ENCODE measurements at places on chromosomes 4 and X.

DNA sequence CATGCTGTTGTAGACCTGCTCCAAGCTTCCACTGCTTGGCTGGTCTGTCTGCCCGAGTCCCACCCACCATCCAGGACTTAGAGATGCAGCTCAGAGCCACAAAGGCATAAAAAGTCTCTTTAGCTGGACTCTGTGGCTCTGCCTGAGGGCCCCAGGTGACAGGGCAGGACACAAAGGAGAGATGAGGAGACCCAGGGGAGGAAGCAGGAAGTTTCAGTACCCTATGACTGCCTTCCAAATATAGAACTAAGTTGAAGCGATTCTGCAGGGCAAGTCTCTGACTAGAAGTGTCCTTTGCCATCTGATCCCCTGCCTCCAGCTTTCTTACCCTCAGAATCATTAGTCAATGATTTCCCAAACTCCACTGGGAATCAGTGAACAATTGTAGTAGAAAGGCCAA lies 11.2 kb upstream of the CXCR3 start:
- DNase-seq, result no peak

DNA sequence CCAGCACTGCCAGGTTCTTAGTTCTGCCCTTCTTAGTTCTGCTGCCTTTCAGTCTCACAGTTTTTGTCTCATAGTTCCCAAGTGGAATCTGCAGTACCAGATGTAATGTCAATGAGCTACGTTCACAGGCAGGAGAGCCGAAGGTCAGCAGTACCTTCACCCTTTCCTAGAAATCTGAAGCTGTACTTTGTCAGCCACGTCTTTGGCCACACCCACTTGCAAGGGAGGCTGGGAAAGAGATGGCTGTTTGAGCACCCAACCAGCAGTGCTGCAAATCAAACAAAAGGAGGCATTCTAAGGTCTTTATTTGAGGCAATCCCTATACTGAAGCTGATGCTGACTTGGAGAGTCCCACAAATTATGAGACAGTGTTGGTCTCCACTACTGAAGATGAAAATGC lies 199.1 kb upstream of the NPY2R start:
- no peak for DNase-seq

DNA sequence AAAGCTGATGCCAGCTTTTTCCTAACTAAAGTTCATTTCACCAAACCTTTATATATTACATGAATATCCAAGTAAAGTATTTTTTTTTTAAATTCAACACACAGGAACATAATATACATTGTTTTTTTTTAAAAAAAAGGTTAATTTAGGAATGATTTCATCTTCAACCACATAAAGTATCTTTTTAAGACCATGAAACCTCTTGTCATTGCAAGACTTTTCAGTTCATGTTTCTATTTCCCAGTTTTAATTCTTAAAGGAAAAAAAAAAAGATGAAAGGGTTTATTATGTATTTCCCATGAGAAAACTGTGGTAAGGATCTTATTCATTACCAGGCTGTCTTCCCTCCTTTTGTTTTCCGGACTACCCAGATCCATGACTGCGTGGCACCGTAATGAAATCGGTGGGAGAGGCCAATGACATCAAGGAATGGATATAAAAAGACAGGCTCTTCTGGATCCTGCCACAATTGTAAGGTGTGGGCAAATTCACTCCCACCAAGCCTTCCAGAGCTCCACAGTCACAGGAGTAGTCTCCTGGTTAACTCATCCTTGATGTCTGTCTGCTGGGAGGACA lies 84.7 kb upstream of the CBR4 start:
- DNase-seq, result no peak

DNA sequence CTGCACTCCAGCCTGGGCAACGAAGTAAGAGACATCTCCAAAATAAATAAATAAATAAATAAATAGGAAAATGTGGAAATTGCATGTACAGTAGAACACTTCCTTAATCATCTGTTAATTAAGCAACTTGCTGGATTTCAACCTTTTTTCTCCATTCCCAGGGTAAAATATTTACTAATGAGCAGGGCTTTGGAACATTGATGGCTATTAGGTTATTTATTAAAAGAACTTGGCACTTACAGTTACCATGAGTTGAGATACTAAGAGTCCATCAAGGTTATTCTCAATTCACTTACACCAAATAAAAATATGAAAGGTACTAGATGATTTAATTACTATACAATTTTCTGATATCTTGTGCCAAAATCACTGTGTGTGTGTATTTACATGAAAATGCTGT lies 607.1 kb downstream of the PCDH18 start:
- DNase-seq, result no peak

DNA sequence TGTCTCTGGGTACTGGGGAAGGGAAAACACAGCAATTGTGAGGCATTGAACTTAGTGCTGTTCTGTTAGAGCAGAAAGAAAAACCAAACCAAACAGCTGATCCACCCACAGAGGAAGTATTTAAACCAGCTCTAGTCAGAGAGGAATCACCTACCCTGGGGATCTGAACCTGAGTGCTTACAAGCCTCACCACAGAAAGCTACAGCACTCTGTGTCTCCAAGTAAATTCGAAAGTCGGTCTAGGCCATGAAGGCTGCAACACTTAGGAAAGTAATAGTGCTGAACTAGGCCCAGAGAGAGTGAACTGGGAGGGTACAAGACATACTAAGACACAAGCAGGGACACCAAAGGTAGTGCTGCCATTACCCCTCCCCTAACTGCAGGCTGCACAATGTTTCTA lies 142.2 kb upstream of the CXorf51A start:
- DNase-seq, result no peak

DNA sequence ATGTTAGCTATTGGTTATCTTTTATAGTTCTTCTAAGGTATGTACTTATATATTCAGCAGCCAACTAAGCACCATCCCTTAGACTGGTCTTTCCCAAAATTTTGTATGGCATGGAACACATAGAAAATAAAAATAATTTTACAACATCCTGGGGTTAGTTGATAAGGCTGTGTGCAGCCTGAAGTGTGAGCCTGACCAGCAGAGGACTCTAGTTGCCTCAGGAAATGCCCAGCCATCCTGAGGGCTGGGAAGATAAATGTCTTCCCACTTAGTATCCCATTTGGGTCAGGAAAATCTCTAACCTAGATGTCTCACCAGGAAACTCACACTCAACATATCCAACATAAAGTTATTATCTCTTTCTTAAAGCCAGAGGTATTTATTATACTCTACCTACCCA lies 251.4 kb upstream of the POF1B start:
- no peak for DNase-seq

GRCh38 chr4:6937754-6938153 lies 28.1 kb downstream of the TBC1D14 start:
- DNase-seq, result no peak

- no peak for DNase-seq
Measured at GRCh38 chrX:12401252-12401651, 263.0 kb downstream of the FRMPD4 start.

DNA sequence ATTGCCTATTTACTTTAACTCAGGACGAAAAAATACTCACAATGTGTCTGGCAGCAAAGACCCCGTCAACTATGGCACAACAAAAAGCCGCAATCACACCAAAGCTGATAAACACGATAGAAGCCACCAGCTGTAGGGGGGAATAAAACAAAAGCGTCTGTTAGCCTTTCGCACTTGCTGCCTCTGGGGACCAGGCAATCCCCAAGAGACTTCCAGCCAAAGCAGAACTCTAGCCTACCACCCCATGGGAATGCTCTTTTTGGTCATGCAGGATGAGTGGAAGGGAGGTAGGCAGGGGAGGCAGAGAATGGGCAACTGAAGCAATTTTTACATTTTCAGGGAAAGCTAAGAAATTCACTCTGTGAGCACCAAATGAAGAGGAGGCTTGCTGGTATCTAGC lies 20.1 kb downstream of the TMEM255A start:
- no peak for DNase-seq

DNA sequence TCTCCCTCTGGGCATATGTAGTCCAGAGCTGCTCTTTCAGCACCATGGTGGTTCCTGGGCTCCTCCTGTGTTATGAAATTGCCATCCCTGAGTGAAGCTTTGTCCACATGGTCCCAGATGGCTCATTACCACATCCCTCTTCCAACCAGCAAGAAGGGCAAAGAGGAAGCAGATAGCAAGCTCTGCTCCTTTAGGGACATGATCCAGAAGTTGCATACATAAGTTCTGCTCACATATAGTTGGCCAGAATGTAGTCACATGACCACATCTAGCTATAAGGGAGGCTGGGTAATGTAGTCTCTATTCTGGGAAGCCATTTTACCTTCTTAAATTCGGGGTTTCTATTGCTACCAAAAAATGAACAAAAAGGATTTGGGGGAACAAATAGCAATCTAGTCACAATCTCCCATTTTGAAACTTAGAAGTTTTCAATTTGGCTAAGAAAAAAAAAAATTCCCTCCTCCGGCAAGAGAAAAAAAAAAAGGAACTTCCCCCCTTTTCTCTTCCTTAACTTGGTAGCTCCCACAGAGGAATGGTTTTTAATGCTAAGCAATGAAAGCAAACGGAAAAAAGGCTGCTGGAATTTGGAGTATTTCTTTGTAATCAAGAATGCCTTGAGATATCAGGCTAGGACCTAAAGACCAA lies 88.2 kb upstream of the USP9X start:
- no peak for DNase-seq

DNA sequence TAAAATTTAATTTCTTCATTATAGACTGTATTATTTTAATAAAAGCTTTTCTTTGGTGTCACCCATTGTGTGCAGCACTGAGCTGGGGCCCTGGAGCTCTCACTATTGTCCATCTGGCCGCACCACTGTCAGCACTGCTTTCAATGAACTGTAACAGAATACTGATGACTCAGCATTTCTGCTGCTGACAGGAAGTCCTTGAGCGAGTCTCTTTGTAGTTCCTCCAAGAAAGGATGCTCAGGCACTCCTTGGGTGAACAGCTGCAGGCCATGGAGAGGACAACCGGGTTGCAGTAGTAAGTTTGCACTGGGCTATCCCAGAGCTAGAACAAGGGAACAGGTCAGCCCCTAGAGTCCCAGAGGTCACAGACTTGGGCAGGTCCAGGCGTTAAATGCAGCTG lies 81.6 kb downstream of the SORBS2 start:
- no peak for DNase-seq

- no peak for DNase-seq
Measured at GRCh38 chrX:118594697-118595420, 99.2 kb downstream of the DOCK11 start.

DNA sequence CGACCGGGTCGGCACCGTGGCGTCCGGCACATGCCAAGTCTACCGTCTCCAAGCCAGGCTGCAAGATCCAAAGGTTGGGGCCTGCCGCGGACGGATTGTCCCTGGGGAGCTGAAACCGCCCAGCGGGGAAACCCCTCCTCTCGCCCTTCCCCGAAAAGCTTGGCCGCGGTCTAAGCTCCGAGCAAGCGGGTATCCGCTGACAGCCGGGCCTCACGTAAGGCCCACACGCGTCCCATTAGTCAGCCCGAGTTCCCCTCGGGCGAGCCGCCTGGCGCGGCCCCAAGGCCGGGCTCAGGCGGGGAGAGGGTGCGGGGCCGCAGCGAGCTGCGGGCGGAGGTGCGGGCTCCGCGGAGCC lies 6.8 kb upstream of the BCOR start:
- DNase-seq, result peak; percentile 39

DNA sequence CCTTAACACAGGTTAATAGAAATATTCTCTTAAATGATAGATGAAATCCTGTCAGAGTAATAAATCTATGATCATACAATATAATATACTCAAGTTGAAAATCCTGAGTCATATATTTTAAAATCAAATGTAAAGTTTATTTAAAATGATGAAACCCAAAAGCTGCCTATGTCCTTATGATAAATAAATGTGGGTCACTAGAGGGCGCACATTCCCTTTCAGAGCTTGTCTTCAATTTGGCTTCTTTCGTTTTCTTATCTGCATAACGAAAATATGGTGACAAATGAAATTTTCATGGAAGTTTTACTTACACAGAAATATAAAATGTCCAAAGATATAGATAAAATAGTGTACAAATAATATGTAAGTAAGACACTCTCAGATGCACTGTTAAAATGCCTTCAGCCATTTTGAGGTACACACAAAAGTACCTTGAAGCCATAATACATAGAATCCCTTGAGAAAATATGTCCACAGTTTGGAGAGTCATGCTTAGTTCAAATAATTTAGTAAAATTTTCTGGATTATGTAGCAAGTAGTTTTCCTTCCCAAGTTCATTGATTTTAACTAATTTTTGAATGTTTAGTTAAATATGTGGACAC lies 680.4 kb downstream of the DMD start:
- no peak for DNase-seq

DNA sequence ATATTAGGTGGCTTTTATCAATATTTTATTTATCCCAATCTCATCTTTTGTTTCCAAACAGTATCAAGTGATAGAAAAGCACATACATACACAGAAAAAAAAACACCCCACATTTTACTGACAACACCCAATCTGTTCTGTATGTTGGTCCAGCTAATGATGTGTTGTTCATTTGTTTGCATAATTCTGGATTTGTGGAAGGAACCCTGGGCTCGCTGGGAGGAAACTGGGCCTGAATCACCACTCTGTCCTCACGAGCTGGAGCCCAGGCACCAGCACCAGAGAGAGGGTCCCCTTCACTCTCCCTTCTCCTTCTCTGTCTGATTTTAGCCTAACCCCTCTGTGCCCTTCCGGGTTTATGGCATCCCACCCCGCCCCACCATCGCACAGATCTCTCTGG lies 79.8 kb downstream of the PSAPL1 start:
- no peak for DNase-seq
